Fibroblast of skin of back (primary cell): ENCODE measurements at places on chromosomes 6 and 20.
A peak's percentile ranks its signal among the peaks of the same experiment; 100 is the strongest.

- no peak for DNase-seq
These were observed 22.9 kb downstream of the DEK start for GRCh38 chr6:18241208-18242038.

DNA sequence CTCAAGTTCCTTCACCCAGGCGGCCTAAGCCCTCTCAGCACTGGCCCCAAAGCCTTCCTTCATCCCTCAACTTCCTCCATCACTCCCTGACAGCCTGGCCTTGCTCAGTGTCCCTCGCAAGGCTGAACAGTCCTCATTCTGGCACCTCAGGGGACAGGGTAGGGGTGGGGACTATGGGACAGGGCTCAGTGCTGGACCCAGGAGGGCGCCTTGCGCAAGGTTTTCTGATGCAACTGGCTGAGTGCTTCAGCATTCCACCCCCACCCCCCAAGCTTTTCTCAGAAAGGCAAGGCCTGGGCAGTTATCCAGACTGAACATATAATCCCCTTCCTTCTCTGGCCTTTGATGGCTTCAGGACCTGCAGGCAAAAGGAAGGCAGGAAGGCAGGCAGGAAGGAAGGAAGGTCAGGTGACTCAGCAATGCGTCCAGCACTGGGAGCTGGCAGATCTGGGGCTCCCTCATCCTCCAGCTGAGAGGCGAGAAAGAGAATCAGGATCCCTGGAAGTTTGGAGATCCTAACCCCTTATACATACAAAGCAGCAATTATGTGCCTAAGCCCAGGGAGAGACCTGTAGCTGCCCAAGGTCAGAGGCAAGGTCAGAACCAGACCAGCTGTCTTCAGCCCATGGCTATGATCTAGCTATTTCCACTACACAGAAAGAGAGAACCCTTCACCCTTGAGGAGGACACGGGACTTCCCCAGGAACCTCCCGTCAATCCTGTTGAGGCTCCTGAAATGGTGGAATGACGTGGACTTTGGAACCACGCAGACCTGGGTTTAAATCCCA, 8.6 kb upstream of the TRIB3 start:
- DNase-seq, result peak; percentile 84

DNA sequence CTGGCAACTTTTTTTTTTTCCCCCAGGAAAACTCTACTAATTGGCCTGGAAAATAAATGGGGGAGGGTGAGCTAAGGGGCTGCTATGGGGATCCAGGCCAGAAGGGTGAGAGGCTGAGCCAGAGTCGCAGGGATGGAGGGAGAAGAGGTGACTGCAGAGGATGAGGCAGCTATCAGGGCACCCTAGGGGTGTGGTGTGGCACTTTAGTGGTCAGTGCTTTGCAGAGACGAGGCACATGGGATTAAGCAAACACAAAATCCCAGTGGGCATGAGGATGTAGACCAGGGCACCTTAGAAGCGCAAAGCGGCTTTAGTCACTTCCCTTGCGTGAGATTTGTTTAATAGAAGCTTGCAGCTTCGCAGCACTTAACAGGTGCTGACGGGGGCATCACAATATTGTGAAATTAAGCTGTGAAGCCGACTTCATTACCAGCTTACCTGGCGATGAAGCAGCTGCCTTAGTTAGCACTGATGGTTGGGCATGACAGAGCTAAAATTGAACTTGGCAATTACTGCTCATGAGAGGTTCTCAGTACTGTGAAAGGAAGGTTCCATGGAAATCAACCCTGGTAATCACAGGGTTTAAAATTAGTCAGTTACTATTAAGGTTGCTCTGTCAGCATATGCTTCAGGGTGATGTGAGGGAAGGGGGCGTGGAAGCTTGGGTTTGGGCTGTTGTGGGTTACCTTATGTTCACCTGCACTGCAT, 26.0 kb downstream of the TOX2 start:
- no peak for DNase-seq

DNA sequence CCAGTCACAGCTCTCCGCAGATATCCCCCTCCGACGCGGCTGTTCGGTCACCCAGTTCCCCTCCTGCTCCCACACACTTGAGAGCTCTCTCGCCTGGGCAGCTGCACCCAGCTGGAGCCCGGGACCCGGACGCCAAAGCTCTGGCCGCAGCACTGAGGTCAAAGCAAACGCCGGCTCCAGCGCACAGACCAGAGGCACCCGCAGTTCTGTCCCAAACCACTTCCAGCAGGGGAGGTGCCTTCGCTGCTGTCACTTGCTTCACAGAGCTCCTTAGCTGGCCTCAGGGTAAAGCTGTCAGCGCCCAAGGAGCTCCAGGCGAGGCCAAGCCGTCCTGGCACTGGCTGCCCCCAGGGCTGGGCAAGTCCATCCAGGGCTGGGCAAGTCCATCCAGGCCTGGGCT, 27.9 kb downstream of the SLC2A4RG start:
- no peak for DNase-seq

GRCh38 chr20:2767768-2768631, 32.4 kb downstream of the CPXM1 start:
- DNase-seq, result peak; percentile 40

GRCh38 chr6:17574866-17575560, 25.1 kb upstream of the FAM8A1 start:
- peak; percentile 78 for DNase-seq

GRCh38 chr20:34110745-34111641, 1.1 kb downstream of the EIF2S2 start:
- peak; percentile 45 for DNase-seq
